Astrocyte (in vitro differentiated cells and primary cell): ENCODE measurements at places on chromosomes 2 and 18.

GRCh38 chr2:232574674-232575403, 24.4 kb downstream of the EIF4E2 start:
- no peak for DNase-seq

GRCh38 chr2:216279459-216279858, 92.8 kb downstream of the MARCHF4 start:
- no peak for DNase-seq

DNA sequence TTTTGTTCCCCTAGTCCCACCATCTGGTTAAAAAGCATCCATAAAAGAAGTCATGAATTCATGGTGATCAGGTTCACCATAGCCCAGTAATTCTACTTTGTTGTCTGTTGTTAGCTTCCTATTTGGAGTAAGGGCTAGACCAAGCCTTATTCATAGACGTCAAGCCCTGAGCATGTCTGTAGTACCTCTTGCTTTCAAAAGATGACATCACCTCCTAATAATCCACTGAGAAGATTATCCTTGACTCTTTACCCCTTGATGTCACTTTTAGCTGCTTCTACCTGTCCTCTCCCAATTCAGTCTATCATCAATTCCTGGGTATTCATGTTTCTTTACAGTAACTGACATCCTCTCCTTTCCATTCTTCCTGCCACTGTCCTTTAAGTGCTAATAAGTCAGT, 90.1 kb downstream of the EML6 start:
- DNase-seq = no peak

GRCh38 chr2:238290091-238290509, 1.7 kb upstream of the PER2 start:
- peak; percentile 43 for DNase-seq

DNA sequence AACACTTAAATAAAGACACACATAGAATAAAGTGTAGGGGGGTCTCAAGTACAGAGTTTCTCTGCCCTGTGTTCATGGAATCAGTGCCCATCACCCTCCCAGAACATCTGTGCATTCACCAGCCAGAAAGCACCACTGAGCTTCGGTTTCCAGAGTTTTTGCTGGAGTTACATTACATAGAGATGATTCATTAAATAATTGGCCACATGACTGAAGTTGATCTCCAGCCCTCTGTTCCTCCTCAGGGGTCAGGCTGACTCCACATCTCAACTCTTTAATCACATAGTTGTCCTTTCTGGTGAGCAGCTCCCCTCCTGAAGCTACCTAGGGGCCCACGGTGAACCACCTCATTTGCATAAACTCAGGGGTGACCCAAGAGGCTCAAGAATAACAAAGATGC, 129.8 kb downstream of the METTL4 start:
- peak; percentile 40 for DNase-seq

DNA sequence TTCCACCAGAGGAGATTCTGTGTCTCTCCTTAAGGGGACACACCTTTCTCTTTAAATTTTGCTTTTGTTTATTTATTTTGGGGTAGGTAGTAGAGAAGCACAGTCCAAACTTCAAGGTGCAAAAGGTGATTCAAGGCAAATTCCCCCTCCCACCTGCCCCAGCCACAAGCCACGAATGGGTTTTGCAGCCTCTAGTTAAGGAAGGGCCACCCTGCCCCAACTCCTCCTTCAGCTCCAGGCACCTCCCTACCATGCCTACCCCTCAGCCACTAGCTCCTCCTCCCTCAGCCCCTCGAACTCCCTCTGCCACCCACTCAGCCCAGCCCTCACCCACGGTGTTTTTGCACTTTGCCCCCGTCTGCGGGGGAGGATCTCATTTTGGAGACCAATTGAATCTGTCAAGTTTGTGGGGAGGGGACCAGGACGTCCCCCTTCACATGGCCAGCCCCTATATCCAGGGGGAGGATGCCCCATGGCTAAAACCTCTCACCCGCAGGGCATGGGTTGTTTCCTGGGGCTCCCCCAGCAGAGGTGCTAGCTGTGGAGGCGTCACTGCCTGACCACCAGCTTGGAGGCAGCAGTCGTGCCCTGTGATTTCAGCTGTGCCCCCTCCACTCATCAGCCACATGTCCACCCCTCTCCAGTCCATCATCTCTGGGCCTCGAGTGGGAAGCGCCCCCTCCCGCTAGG, 4.5 kb downstream of the HAAO start:
- no peak for DNase-seq

DNA sequence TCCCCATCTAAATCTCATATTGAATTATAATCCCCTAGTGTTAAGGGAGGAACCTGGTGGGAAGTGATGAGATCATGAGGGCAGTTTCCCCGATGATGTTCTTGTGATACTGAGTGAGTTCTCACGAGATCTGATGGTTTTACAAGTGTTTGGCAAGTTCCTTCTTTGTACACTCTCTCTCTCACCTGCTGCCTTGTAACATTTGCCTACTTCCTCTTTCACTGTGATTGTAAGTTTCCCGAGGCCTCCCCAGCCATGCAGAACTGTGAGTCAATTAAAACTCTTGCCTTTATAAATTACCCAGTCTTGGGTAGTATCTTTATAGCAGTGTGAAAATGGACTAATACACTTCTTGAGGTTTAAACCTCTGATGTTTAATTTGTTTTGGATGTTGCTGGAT, 177.5 kb downstream of the CD8B2 start:
- DNase-seq = no peak

DNA sequence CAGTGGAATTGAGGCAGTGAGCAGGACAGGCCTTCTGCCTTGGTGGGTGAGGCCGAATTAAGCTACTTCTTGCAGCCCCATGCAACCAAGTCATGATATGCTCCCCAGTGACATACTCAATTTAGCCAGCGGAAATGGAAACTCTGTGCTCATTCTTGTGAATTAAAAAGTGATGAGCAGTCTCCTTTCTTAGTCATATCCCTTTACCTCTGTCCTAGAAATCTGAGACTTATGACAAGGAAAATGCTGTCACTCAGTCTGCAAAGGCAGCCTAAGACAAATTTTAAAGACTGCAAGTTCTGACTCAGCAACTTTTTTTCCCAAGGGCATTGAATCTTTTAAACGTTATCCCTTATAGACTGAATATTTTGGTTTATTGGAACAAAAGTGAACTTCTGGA, 218.2 kb downstream of the SH3BP4 start:
- peak; percentile 48 for DNase-seq

GRCh38 chr2:130339885-130340745, 2.6 kb upstream of the IMP4 start:
- DNase-seq = no peak
